ENCODE measurements at places on chromosomes 11 and 22. TPM values are rescaled to one million over a fixed set of nuclear protein-coding genes. Genes with fewer than 3 reads are reported as not detected.
A peak's percentile ranks its signal among the peaks of the same experiment; 100 is the strongest.

- no peak for DNase-seq
Observed at GRCh38 chr11:94129512-94130297, 1.1 kb downstream of the PANX1 start.

- DNase-seq: peak; percentile 91
Observed at GRCh38 chr11:77101043-77101537, 1.6 kb upstream of the OMP start.

The OR10A2 gene
- not detected for total RNA-seq

GRCh38 chr22:36480941-36481392 lies 473 bp downstream of the TXN2 start:
- no peak for DNase-seq

The GLB1L2 gene
- 3.7 TPM for total RNA-seq

Data from H7 (cell line).